ENCODE measurements at places on chromosomes 11 and 22. TPM values are rescaled to one million over a fixed set of nuclear protein-coding genes. Genes with fewer than 3 reads are reported as not detected.

Gene RBM14
- 213 TPM for total RNA-seq

GRCh38 chr22:29270475-29271271 is 2.6 kb downstream of the EWSR1 start:
- DNase-seq, result no peak

Gene CYP2D6
- total RNA-seq, result 2.8 TPM

DNA sequence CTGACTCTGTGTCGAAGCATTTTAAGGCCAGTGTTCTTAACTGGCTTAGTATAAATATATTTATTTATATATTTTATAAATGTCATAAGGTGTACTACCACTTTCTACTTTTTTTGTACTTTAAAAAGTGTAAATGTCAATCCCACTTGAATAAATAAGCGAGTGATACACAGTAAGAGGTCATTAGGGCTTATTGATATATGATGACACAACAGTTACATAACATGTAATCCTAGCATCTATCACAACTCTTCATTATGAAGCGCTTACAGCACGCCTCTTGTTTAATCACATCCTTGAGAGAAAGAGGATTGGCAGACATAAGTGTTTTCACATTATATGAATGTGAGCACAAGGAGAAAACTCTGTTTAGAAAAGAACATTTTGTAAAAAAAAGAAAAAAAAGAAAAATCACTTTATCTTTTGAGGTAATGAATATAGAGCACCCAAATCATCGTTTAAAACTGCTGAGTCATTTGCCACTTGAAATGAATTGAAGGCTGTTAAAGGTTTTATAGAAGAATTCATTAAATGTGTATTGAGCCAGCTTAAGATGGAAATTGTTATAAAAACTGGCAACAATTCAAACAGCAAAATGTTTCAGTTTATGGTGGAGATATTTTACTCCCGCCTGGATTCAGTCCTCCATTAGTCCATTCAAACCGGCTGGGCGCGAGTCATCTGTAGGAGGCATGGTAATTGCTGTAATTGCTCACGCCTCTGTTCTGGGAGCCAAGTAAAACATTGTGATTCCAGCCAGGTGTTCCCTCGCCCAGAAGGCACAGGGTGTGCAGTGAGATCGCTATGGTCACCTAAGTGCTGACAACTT is 627.3 kb upstream of the KIRREL3 start:
- DNase-seq, result no peak

DNA sequence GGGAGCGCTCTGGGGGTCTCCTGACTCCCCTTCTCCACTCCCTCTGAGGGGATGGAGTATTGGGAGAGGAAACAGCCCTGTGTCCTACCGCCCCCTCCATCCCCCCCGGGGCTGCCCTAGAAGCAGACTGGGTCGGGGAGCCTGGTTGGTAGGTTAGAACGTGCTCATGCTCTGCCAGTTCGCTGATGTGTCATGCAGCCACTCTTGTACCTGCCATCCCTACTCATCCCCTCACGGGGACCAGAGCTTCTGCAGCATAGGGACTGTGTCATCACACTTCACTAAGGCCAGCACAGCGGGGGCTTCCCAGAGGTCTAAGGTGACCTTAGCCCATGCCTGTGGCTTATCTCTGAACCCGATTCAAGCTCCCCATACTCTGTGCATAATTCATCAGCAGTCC is 4.7 kb downstream of the KCNJ1 start:
- no peak for DNase-seq

- no peak for DNase-seq
These were observed 216.7 kb downstream of the SNX19 start for GRCh38 chr11:130699561-130699960.

Gene OLFML1
- not detected for total RNA-seq

DNA sequence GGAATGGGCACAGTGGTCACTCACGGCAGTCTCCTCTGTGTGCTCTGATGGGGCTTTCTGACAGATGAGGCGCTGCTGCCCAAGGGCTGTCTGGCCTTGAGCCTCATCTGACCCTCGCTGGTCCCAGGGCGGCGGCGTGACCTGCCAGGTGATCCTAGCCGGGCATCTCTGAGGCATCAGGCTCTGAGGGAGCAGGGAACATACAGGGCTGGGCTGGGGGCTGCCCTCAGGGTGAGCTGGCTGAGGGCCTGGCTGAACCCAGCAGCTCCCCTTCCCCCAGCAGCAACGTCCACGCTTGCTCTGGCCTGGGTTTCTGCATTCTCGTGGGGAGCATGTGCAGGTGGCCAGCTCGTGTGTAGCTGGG is 47.6 kb downstream of the MOB2 start:
- no peak for DNase-seq

- no peak for DNase-seq
These were observed 320.0 kb upstream of the LRRC4C start for GRCh38 chr11:41779401-41779960.

GRCh38 chr22:37632174-37633088 is 7.0 kb upstream of the SH3BP1 start:
- DNase-seq, result no peak

Gene OR5M11
- total RNA-seq, result not detected

GRCh38 chr11:57251037-57251436 is 14.0 kb upstream of the APLNR start:
- DNase-seq, result no peak

DNA sequence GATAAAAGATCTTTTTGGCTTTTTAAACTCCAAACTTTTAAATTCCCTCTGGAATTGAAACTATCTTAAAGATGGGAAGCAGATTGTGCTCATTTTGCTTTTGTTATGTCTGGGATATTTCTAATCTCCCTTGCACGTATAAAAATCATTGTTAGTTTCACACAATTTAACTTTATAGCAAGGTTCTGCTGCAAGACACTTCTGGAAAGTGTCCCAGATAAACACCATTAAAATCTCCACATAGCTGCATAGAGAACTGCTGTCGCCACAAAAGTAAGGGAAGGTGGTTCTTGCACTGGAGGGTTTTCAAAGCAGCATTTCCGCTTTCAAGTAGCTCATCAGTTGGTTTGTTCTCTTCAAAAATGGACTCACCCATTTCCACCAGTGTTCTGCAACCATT is 11.8 kb downstream of the PTS start:
- no peak for DNase-seq

- peak; percentile 51 for DNase-seq
These were observed at the start of gene ELMOD1 for GRCh38 chr11:107590460-107591377. Gene ELMOD1 (plus strand): TSS chr11:107591147. CDS start chr11:107618190, 27,043 bp downstream.

Gene SYCE3
- not detected for total RNA-seq

Gene OR6A2
- total RNA-seq, result not detected

GRCh38 chr11:120835601-120836228 is 188.2 kb upstream of the TBCEL start:
- DNase-seq, result no peak

- no peak for DNase-seq
These were observed 18.2 kb downstream of the EPS8L2 start for GRCh38 chr11:724049-724777.

Gene TCN1
- not detected for total RNA-seq

Gene FAT3
- not detected for total RNA-seq

Data from CD8-positive, alpha-beta T cell (primary cell).